SK-N-SH treated with all-trans-retinoic acid at 6 μM for 48 hours (cell line): ENCODE measurements at places on chromosomes 1 and 21.

- no peak for ATAC-seq
These were observed 26.0 kb downstream of the LMX1A start for GRCh38 chr1:165330483-165330882.

DNA sequence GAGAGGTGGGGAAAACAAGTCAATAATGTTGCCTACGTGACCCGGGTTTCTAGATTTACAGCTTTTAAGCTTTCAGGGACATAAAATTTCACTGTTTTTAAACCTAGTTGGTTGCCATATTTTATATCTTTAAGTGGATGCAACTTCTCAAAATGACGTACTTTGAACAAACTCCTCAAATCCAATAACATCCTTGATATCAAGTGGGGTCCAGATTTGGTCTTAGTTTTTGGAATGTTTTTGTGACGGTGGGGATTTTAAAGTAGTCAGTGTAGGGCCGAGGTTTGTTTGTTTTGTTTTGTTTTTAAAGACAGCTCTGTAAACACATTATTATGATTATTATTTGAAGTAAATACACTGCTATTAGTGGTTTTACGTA is 453 bp downstream of the CDKN2C start:
- no peak for ATAC-seq

- no peak for ATAC-seq
These were observed 4.2 kb upstream of the DPT start for GRCh38 chr1:168733241-168733640.

GRCh38 chr1:17640393-17640792 is 100.9 kb downstream of the ARHGEF10L start:
- ATAC-seq = no peak

GRCh38 chr1:46606255-46606965 is 2.3 kb upstream of the MKNK1 start:
- ATAC-seq = no peak

DNA sequence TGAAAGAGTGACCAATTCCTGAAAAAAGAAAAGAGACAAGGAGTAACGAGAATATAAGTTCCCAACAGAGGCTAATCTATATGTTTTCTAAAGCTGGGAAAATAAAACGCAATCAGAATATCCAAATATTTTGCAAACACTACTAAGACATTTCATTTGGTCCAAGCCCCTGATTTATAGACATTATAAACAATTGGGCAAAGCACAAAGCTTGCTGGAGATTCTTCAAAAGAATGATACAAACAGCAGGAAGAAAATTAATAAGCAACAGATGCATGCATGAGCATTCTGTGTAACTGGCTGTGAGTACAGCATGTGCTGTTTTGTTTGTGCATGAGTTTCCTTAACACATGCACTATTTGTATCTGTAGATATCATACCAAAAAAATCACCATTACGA is 552.9 kb downstream of the LTN1 start:
- peak; percentile 28; the same call in 1 of the 3 replicates for ATAC-seq

DNA sequence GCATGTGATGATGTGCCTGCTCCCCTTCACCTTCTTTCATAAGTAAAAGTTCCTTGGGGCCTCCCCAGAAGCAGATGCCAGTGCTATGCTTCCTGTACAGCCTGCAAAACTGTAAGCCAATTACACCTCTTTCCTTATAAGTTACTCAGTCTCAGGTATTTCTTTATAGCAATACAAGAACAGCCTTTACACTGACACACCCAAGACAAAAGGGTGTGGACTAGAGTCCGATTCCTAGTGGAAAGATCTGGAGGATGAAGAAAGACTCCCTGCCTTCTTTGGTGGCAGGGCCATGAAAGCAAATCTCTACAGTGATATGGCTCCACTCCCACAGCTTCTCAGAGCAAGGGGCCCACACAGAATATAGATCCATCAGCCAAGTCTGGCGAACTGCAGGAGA is 209.7 kb upstream of the ST6GALNAC5 start:
- ATAC-seq = no peak

DNA sequence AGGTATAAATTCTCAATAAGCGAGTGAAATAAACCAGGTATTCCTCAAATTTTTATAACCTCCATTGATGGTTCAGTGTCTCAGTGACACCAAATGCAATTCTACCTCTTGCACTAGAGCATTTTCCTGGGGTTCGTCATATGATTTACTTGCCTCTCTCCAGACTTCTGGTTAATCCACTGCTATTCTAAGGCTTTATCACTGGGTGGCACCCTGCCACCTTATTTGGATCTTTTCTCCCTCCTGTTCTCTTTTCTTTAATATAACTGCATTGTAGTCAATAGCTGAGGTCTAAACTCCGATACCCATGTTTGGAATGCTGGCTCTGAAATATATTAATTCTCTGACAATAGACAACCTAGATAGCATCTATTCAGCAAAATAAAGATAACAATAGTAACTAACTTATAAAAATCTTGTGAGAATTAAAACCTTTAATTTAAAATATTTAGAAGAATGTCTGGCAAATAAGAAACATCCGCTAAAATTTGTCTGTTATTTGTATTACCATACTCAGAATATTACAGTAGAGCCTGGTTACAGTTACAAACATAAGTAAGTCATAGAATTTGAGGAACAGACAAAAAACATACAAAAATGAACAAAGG is 436.4 kb downstream of the PLA2G4A start:
- ATAC-seq = peak; percentile 96
